ENCODE measurements at places on chromosomes 16 and 17. TPM values are rescaled to one million over a fixed set of nuclear protein-coding genes. Genes with fewer than 3 reads are reported as not detected.

P2RX5 gene
- total RNA-seq, result 3.0 TPM

PRR29 gene
- 3.5 TPM for total RNA-seq

NT5C gene
- total RNA-seq, result 81.6 TPM

RASL10B gene
- total RNA-seq, result 2.7 TPM

DNA sequence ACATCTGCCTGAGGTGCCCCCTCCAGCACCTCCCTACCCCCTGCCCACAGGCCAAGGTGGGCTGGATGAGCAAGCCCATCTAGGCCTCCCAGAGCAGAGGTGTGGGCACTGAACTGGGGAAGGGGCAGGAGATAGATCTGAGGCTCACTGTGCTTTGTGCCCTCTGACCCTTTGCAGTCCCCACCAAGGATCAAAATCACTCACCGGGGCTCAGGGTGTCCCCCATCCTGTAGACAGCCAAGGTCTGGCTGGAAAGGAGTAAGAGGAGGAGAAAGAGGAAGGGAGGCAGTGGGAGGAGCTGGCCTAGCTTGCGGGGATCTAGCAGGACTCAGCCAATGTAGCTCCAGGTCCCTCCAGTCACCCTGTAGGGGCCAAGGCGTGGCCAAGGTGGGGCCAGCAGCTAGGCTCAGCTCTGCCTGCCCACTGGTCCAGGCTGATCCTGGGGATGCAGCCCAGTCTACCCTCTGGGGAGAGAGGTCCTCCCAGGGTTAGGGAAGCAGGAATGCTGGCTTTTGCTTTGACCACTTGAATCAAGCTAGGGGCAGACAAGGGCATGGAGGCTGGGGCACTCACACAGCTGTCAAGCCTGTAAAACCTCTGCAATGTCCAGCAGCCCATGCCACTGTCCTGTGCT is 1.8 kb downstream of the SLC12A4 start:
- DNase-seq, result peak; percentile 64

DNA sequence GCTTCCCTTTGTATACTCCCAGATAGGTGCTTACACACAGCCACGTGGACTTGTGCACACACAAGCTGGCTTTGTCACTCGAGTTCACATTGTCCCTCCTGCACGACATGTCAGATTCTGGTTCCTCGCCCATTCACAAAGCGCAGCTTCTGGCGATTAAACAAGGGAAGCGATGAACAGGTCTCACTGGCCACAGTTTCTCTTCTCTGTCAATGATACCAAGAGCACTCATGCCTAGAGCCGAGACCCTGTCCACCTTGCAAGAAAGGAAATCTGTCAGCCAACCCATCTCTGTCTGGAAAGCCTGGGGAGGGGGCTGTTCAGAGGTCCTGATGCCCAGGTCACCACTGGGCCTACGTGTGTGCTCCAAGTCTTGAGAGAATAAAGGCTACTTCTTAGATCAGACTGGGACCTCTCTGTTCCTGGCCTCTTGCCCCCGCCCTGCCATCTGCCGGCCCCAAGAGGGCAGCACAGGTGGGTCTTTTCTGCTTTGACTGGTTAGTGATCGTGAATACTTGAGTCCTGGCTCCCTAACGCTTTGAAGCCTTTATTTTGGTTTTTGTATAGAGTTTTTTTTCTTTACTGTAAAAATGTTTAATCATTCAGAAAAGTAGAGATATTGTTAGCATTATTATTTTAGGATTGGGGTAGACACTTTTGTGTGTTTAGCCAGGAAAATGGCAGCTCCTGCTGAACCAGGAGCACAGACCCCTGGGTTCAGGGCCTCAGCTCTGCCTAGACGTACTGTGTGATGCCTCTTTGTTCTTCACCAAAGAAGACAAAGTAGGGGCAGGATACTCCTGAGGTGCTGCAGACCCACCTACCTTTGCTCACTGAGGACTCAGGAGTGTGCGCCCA is 104.7 kb downstream of the MRM1 start:
- no peak for DNase-seq

GRCh38 chr17:77609553-77610517 is 348.7 kb upstream of the TNRC6C start:
- DNase-seq, result peak; percentile 53

Data from ureter (tissue), 1 donor.